Fibroblast of lung (primary cell): ENCODE measurements at places on chromosomes 7 and 10. TPM values are rescaled to one million over a fixed set of nuclear protein-coding genes. Genes with fewer than 3 reads are reported as not detected.

- DNase-seq, result no peak
These were observed 14.8 kb downstream of the NRCAM start for GRCh38 chr7:108441392-108441955.

DNA sequence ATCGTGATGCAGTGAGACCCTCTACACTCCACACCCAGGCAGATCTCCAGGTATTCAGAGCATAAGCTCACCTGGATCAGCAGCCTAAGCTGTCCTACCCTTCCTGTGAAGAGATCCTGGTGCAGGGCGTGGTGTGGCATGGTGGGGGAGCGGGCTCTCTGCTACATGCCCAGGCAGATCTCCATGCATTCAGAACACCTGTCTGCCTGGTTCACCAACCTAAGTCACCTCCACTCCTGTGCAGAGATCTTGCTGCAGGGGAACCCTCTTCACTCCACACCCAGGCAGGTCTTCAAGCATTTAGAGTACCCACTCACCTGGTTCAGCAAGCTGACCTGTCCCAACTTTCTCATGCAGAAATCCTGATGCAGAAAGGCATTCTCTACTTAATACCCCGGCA lies 394.4 kb upstream of the SEMA3A start:
- no peak for DNase-seq

DNA sequence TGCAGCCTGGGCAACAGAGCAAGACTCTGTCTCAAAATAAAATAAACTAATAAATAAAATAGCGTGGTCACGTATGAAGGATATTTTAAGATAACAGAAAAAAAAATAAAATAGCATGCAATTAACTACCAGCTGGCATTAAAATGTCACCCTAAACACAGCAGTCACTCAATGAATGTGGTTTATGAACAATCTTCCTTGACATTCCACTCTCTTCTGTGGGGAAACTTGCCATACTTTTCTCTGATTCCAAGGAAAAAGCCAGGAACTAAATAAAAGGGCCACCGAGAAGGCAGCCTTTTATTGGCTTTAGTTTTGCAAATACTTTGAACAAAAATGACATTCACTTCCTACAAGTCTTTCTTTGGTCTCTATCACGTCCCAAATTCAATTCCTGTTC lies 266.6 kb downstream of the PARD3 start:
- DNase-seq, result no peak

DNA sequence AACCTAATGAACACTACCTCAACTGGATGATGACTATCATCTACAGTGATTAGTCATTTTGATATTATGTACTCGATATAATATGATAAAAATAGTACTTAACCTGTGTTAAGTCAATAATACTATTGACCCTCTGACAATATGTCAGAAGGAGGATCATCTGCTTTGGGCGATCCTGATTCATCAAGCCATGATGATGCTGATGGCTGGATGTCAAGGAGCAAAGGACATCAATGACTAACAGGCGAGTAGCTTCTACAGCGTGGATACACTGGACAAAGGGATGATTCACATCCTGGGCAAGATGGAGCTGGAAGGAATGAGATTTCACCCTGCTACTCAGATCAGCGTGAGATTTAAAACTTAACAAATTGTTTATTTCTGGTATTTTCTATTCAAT lies 94.4 kb upstream of the SKAP2 start:
- DNase-seq, result peak; percentile 63

INMT gene
- 17.5 and 75.8 TPM in 2 replicates for total RNA-seq
